ENCODE measurements at places on chromosomes 6 and 20. TPM values are rescaled to one million over a fixed set of nuclear protein-coding genes. Genes with fewer than 3 reads are reported as not detected.

GRCh38 chr6:95693108-95693507 lies 115.8 kb downstream of the MANEA start:
- DNase-seq = no peak

DNA sequence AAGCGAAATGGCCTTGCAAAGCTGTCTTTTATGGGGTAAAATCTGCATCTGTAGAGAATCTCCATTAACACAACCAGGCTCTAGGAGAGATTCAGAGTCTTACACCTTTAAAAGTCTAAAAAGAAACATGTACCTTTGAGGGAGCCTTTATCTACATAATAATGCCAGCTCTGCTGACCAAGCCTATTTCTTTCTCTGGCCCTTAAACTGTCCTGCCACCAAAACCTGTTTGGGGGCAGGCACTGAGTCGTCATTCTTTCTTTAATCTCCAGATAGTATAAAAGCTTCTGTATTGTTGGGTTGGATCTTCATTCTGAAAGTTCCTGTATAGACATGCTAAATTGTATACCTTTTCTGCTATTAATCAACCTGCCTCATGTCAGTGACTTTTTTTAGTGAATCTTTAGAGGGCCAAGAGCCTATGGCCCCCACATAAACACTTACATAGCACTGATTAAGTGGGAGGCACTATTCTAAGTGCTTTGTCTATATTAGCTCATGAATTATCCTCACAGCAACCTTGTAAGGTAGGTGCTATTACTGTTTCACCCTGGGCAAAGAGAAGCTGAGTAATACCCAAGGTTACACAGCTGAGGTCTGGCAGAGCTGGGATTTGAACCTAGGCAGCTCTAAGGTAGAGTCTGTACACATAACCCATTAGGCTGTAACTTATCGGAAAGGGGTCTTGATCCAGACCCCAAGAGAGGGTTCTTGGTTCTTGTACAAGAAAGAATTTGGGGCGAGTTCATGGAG lies 232.3 kb upstream of the DTNBP1 start:
- DNase-seq = no peak

The ULBP3 gene
- total RNA-seq = 28.5 TPM

- DNase-seq = peak; percentile 53
Measured at GRCh38 chr6:108437821-108438220, 122.9 kb upstream of the FOXO3 start.

The OR12D3 gene
- total RNA-seq = not detected

The RIMS1 gene
- 1.0 TPM for total RNA-seq

DNA sequence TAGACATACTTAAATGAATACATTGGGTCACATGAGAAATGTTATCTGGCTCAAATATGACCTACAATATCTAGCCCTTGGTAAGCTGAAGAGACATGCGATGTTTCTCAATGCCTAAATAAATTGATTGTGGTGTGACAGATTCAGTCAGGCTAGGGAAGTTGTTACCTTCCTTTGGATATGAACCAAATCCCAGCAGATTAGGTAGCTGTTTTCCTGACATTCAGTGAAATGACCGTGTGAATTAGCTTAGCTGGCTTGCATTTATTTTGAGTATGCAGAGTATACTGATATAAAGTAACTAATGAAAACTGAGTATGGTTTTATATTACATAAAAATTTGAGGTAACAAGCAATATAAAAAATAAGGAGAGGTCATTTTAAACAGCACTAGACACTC lies 288.2 kb downstream of the GJA1 start:
- no peak for DNase-seq

- DNase-seq = no peak
Measured at GRCh38 chr6:123564361-123564760, 72.4 kb downstream of the TRDN start.

The GSTA2 gene
- 0.50 TPM for total RNA-seq

- DNase-seq = no peak
Measured at GRCh38 chr6:139337001-139337400, 37.4 kb downstream of the CITED2 start.

GRCh38 chr6:54525731-54526130 lies 217.5 kb downstream of the TINAG start:
- DNase-seq = peak; percentile 70

DNA sequence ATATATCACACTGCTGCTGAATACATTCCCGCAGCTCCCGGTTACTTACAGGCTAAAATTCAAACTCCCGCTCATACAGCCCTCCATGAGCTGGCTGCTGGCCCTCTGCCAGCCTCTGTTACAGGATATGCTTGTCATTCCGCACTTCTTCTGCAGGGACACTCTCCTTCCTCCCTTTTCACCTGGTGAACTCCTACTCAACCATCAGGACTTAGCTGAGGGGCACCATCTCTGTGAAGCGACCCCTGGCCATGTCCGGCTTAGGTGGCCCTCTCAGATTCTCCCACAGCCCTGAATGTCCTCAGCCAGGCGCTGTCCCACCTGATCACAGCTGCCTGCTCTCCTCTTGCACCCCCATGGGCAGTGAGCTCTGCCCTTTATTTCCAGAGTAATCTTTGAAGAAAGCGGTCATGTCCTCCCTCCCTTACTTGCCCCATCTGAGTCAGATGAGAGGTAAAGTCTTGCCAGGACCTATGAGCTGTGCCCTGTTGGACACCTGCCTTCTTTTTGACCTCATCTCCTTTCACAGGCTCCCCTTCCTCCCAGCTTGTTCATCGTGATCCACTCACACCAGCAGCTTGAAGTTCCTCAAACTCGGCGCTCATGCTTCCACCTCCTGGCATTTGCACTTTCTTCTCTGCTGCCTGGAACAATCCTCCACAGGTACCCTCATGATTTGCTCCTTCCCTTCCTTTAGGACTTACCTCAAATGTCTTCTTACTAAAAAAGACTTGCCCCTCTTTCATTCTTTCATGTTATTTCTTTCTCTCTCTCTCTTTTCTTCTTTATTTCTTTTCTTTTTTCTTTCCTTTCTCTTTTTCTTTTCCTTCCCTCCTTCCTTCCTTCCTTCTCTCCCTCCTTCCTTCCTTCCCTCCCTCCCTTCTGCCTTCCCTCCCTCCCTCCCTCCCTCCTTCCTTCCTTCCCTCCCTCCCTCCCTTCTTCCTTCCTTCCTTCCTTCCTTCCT lies 5.6 kb downstream of the CYP24A1 start:
- DNase-seq = no peak

Measured in mammary epithelial cell (primary cell).